ENCODE measurements at places on chromosomes 3 and 15.

DNA sequence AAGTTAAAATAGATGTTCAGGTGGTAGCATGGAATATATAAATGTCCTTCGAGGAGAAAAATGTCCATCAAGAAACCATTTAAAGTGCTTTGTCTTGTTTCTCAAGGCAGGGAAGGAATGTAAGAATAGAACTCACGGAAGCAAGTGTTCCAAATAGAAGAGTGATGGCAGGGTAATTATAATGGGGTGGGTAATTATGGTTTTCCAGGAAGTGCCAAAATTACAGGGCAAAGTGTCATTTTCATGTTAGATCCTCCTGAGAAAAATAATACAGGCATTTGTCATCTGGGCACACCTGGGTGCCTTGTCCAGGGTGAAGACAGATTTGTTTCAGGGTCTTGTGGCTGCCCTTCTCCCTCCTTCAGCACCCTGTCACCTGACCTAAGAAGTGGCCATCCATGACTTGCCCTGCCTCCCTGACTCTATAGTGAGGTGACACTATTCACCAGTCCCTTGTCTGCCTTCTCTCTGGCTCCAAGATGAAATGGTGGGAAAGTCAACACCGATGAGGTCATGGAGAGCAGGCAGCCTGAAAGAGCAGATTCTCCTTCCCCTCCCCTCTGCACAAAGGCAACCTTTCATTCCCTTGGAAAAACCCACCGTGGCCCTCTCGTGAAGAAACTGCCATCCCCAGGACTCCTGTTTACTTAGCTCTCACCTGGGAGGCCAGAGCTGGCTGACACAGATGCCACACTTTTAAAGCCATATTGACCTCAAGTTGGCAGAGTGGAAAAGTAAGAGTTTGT, 45.1 kb upstream of the AMOTL2 start:
- no peak for DNase-seq

- DNase-seq, result no peak
Measured at GRCh38 chr15:40283615-40284300, 894 bp upstream of the ANKRD63 start.

- DNase-seq, result no peak
Measured at GRCh38 chr3:10025205-10026083, 793 bp upstream of the FANCD2 start.

GRCh38 chr15:101233651-101234280, 18.1 kb downstream of the CHSY1 start:
- DNase-seq, result no peak

GRCh38 chr3:25354071-25354470, 74.0 kb upstream of the RARB start:
- DNase-seq, result no peak

GRCh38 chr3:174295306-174296092, 563.6 kb upstream of the NAALADL2 start:
- DNase-seq, result no peak

- no peak for DNase-seq
Measured at GRCh38 chr15:82679626-82680199, 30.0 kb downstream of the AP3B2 start.

GRCh38 chr15:57216288-57216687, 160.0 kb upstream of the CGNL1 start:
- DNase-seq, result peak; percentile 38

- no peak for DNase-seq
Measured at GRCh38 chr3:125023833-125024555, 31.8 kb downstream of the HEG1 start.

DNA sequence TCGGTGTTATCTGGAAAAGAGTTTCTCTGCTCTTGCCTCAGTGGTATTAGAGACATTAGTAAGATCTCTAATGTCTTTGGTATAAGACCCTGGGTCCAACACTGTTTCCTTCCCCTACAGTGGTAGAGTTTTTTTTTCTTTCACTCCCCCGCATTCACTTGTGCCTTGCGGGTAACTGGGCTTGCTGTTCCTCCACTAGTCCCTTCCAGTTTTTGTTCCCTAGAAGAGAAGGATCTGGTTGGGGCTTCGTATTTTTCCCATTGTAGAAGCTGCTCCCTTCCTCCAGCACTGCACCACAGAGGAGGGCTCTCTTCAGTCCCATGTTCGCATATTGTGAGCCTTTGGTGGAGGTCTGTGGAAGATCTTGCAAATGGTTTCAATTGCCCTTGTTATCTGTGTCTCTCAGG, 13.7 kb downstream of the CTDSPL2 start:
- no peak for DNase-seq

DNA sequence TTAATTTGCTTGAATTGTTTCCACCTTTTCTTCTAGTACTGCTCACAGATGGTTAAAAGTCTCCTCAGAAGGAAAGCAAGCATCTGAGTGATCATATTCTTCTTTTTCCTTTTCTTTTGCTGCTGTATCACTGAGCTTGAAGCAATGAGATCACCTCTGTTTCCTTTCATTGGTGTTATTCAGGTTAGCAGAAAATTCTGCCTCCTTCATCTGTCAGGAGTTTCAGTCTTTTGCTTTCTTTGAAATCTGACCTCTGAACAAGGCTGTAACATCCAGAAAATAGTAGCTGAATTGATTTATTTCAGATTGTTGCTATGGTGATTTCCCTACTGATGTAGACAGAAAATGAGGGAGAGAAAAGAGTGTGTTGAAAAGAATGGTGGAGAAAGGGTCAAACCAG, 343.0 kb downstream of the MFSD1 start:
- no peak for DNase-seq

- DNase-seq, result no peak
Measured at GRCh38 chr3:126201168-126201567, 20.8 kb upstream of the ALDH1L1 start.

DNA sequence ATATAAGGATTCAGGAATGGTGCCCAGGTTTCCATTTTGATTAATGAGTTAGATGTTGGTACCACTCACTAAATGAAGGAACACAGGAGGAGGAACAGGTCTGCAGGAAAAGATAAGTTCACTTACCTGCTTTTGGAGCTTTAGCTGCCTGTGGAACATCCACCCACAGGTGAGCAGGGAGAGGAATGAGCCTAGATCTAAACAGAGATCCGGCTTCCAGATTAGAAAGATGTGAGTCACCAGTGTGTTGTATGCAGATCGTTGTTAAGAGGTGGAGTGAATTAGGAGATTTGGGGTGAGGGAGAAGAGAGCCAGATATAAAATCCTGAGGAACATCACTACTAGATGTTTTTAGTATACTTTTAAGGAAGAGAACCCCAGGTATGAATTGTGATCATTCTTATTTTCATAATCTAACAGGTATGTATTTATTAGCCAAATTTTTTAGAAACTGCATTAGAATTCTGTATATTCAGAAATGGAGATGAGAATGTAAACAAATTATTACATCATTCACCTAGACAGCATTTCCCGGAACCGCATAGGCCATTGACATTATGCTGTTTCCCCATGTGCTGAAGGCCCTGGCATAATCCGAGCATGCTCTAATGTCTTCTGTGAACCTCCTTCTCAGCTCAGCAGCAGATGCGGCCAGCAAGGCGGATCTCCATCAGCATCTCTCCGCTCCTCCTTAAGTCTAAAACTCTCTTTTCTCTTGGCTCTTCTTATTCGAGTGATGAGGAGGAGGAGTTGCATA, 118.2 kb downstream of the KLHL25 start:
- no peak for DNase-seq

GRCh38 chr3:108103886-108104797, 13.3 kb upstream of the CD47 start:
- peak; percentile 26 for DNase-seq
